Activated CD4-positive, alpha-beta T cell treated with anti-CD3 and anti-CD28 coated beads, Interleukin-10, Interleukin-2, amounts not matched to agents 100 ng/mL and 50 ng/mL, durations not matched to agents 16 hours and 8 hours (primary cell): ENCODE measurements at places on chromosomes 3 and 15.

DNA sequence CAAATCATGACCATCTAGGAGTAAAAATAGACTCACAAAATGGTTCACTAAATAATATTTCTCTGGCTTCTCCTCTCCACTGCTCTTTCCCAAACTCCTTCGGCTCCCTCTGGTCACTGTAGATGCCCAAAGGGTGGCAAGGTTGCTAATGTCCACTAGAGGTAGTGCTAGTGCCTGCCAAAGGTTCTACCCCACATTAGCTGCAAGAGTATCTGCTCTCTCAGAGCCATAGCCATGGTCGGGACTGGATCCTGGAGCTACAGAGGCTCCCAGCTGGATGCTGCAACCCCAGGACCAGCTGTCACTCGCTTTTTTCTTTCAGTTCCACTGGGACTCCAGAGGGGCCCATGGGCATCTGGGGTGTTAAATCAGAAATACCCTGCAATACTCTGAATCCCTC, 8.5 kb downstream of the HTR3D start:
- DNase-seq, result peak; percentile 10

DNA sequence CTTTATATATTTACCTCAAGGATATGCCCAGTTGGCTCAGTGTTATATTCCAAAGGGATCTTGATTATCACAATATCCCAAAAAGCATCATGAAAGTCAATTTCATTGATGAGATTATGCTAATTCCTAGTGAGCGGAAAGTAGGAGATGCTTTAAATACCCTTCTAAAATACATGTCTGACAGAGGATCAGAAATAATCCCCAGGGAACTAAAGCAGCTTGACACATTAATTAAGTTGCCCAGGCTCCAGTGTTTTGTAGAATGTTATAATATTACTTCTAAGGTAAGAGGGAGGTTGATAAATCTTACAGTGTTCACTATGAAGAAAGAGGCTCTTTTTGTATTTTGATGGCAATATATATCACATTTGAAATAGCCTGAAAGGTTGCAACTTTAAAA, 767.5 kb upstream of the ROBO1 start:
- no peak for DNase-seq

DNA sequence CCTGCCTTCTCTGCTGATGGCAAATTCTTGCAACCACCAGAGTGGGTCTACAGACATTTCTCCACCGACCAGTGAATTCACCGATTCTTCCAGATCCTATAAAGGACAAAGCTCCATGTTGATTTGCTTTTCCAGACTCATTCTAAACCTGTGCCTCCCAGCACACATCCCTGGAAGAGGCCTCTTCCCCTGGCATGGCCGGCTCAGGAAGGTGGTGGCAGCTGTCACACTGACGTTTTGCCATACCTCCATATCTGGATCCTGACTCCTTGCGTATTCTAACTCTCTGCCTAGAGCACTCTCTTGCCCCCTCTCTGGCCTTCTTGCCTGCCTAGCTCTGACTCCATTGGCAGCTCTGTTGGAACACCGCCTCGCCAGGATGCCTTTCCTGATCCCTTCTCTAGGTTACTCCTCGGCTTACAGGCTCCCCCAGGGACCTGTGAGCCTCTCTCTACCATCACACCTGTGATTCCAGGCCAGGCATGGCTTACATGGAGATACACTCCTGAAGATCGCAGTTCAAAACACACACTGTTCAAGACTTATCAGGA, 31.0 kb downstream of the SLCO2A1 start:
- no peak for DNase-seq

DNA sequence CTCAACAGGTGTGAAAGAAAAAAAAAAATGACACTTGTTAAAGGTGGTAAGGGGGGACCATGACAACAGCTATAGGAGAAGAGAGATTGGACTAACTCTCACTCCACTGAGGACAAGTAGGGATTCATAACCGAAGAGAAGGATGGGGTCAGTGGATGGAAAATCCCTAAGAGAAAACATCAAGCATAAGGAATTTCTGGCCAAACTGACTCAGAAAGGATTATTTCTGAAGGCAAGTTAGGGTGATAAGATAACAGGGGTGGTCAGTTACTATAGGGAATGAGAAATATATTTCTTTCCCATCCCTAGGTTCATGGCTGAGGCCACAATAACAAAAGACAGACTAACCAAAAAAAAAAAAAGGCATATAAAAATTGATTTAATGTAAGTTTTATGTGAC, 9.5 kb upstream of the RARB start:
- DNase-seq, result no peak

- no peak for DNase-seq
Observed at GRCh38 chr3:146133441-146133840, 27.5 kb downstream of the PLOD2 start.

GRCh38 chr3:113496924-113497323, 18.0 kb downstream of the SPICE1 start:
- DNase-seq, result no peak
